Activated CD4-positive, CD25-positive, alpha-beta regulatory T cell (primary cell): ENCODE measurements at places on chromosomes 7 and 10.

- no peak for DNase-seq
Measured at GRCh38 chr10:127243490-127244272, 47.3 kb upstream of the INSYN2A start.

- DNase-seq: no peak
Measured at GRCh38 chr7:104958371-104958865, 55.6 kb upstream of the KMT2E start.

DNA sequence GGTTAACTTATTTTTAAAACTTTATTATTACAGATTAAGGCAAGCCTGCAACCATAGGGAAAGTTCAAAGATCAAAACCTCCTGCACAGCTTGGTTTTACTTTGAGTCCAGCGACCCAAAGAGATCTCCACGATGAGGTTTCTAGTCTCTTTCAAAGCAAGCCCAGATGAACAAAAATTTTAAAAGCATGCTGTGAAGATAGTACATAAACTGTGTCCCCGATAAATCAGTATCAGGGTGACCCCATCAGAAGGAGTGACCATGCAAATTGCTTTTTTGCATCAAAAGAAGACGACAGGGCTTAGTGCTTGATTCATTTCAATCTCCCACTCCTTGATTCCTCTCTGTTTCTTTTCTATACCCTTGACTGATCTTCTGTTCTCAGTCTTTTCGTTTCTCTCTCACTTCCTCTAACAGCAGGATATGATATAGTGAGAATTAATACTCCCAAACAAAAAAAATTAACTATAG, 16.0 kb upstream of the DNTT start:
- no peak for DNase-seq

- no peak for DNase-seq
Measured at GRCh38 chr7:125090596-125090995, 161.0 kb upstream of the POT1 start.
